ENCODE measurements at places on chromosomes 6 and 20. TPM values are rescaled to one million over a fixed set of nuclear protein-coding genes. Genes with fewer than 3 reads are reported as not detected.

The SASH1 gene
- total RNA-seq: 34.8 TPM

The ZSCAN23 gene
- not detected for total RNA-seq

DNA sequence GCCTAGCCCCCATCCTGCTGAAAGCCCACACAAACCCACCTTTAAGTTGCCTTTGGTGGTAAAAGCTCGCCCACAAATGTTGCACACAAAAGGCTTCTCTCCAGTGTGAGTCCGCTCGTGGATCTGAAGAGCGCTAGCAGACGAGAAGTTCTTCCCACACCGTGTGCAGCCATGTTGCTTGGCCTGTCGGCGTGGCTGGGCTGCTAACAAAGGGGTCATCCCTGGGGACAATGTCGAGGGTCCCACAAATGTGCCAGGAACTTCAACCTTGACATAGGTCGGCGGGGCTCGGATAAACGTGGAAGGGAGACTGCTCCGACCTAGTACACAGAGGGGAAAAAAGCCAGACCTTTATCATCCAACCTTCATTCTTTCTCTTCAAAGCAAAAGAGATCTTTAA is 13.5 kb downstream of the SALL4 start:
- no peak for DNase-seq

DNA sequence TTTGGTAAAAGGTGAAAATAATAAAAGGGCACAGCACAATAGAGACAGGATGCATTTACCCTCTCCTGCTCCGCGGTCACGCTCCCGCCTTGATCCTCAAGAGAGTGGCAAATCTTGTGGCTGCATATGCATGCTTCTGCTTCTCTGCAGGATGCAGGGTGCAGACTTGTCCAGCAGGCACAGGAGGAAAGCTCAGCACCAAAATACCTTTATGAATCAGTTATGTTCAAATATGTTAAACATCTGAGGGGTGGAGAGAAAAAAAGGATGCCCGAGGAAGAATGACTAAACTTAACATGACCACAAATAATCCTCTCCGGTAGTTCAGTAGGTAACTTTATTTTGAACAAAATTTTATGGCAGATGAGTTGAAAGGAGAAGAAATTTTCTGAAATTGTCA is 366.1 kb upstream of the SOX4 start:
- no peak for DNase-seq

- DNase-seq: no peak
These were observed 34.9 kb upstream of the UTRN start for GRCh38 chr6:144250276-144250675.

DNA sequence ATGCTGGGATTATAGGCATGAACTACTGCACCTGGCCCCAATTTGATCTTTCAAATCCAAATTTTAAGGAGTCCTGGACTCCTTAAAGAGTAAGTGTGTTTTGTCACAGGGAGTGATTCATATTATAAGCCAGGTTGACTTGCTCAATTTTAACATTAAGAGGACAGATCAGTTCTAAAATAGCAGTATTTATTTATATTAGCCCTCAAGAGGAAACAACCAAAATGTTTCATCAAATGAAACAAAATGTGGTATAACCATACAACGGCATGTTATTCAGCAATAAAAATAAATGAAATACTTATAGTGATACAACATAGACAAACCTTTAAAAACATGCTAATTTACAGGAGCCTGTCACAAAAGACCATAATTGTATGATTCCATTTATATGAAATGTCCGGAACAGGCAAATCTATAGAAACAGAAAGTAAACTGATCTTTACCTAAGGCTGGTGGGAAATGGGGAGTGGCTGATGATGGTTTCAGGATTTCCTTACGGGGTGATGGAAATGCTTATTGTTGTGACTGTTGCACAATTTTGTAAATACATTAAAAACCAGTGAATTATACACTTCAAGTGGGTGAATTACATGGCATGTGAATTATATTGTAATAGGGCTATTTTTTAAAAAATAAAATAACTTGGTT is 637.4 kb downstream of the MMUT start:
- no peak for DNase-seq

DNA sequence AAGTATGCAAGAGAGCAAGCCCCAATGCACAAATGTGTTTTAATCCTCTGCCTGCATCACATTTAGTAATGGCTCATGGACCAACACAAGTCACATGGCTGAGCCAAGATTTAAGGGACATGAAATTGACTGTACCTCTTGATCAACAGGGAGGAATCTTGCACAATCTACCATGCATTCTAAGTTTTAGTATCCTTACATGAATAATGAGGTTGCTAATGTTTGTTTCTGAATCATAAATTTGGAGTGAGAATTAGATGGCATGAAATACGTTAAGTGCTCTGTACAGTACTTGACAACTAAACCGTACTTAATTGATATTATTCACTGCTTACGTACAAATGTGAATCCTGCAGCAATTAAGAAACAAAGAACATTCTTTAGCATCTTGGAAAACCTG is 553.8 kb upstream of the JAG1 start:
- no peak for DNase-seq

- DNase-seq: peak; percentile 38
These were observed 2.1 kb downstream of the NFYA start for GRCh38 chr6:41074692-41075436.
